Inflammatory macrophage treated with lipopolysaccharide for 4 hours (primary cell): ENCODE measurements at places on chromosomes 3 and 15.
A peak's percentile ranks its signal among the peaks of the same experiment; 100 is the strongest.

GRCh38 chr15:72110355-72110754 lies 7.6 kb downstream of the MYO9A start:
- no peak for DNase-seq

GRCh38 chr3:190269101-190269500 lies 53.1 kb downstream of the CLDN1 start:
- DNase-seq, result no peak

GRCh38 chr15:37079726-37080125 lies 20.6 kb downstream of the MEIS2 start:
- no peak for DNase-seq

DNA sequence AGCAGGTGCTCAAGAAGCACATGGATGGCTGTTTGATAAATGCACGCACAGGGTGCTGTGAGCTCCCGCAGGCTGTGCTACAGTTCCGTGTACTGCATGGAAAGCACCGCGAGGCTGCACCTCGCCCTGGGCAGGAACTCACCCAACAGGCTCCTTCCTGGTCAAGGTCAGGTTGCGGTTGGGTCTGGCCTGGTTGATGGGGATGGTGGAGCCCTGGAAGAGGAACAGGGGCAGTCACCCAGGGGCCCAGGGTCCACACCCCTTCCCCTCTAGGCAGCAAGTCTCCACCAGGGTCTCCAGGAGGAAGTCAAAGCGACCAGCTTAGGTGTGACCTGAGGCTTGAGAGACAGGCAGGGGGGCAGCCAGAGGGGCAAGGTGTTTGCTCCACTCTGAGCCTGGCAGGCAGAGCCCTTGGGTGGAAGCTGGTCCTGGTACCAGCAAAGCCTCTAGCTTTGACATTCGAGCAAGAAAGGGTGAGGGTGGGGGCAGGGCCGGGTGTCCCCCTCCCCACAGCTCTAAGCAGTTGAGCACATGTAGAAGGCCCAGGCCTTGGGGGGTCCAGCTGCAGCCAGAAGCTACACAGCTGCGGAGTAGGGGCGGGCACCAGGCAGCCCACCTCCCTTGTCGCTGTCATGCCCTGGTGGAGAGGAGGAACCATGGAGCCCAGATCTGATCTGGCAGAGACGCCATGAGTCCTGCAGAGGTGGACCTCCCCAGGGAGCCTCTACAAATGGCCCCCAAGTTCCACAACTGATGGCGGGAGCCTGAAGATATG lies 46.3 kb upstream of the SLC41A3 start:
- no peak for DNase-seq

- DNase-seq, result no peak
Measured at GRCh38 chr15:39896846-39897245, 23.2 kb downstream of the GPR176 start.

DNA sequence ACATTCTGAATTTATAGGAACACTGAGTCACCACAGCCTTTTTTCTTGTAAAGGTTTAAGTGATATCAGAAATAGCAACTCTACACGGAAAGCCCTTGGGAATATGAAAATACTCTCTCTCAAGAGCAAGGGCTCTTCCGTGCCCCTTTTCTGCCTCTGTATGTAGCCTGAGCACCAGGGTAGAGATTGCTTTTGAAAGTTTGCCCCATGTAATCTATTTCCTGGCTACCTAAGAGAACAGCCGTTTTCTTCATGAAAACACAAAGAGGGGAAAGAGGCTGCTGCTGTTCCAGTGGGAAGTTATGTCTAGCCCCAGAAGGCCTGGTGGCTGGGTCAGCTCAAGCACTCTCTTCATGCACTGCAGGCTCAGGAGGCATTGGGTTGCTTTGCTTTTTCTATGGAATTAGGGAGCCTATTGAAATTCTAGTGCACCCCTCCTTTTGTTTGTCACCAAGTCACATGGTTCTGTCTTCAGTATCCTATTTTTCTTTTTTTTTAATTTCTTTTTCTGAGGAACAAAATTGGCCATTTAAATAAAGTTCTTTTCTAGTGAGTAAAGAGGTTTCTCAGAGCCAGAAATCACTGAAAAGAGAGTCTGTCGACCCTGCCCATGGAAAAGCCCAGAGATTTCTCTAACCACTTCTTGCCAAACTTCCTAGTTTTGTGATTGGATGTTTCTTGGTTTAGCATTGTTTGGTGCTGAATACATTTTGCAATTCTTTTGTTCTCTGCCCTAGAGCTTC lies 39.5 kb downstream of the TIGIT start:
- DNase-seq, result no peak

DNA sequence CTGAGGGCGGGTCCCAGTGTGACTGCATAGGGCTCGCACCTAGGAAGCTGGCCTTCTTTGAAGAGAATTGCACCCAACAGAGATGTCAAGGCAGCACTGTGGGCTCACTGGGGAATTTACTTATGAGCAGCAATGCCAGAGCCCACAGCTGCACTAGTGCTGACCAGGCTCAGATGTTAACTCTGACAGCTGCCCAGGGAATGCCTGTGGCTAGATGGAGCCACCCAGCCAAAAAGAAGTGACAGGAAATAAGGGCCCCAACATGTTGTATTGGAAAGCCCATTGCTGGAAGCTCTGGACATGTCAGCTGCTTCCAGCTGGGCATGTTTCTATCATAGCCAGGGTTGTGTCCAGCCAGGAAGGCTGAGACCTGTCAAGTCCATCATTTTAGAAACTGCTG lies 90.9 kb upstream of the ZNF280D start:
- no peak for DNase-seq

DNA sequence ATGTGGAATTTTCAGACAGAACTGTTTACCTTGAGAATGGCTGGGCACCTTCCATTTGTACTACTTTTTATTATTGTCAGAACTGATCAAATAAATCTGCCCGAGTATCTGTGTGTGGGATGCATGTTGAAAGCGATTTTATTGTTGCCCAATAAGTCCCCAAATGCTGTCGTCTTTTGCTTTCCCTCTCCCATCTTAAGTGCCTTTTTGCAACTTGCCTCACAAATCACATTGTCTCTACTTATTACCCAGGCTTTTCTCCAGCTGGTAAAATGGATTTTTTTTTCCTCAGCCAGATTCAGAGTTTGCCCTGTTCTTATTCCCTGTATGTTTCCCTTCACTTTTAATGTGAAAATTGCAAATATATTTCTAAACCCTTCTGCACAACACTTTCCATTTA lies 163.1 kb downstream of the CNTN4 start:
- no peak for DNase-seq

DNA sequence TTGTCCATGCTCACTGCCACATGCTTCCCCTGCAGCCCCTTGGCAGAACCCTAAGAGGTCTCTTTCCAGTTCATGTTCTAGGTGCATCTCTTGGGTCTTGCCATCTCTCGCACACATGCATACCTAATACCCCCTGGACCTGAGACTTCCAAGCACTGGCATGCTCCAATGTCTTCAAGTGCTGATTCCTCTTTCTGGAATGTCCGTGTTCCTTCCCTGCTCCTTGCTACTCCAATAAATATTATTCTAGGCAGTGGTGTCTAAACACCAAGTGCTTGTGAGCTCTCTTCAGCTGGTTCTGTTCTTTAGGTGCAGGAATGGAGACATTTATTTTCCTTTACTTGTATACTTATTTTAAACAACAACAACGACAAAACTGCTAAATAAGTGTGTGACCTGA lies 370.1 kb downstream of the LPP start:
- no peak for DNase-seq

GRCh38 chr3:163946785-163947184 lies 1131.5 kb downstream of the SI start:
- no peak for DNase-seq

DNA sequence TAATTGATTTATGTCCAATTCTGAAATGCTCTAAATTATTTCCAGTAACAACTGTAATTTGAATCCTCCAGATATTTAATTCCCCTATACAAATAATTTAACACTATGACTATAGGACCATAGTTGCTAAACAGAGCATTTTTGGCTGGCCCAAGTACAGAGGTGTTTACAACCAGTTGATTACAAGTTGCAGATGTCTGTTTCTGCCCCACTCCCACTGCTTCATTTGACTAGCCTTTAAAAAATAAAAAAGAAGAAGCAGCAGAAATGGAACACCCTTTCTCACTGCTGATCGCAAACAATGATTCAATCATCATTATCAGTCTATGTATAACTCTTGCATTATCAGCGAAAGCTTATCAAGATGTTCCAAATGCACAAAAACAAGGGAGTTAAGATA lies 54.6 kb downstream of the SENP7 start:
- DNase-seq, result no peak

- DNase-seq, result no peak
Measured at GRCh38 chr3:177899275-177900067, 636.8 kb upstream of the KCNMB2 start.

- no peak for DNase-seq
Measured at GRCh38 chr3:139652561-139652960, 25.2 kb downstream of the NMNAT3 start.

GRCh38 chr3:71138410-71138809 lies 445.1 kb downstream of the FOXP1 start:
- no peak for DNase-seq

DNA sequence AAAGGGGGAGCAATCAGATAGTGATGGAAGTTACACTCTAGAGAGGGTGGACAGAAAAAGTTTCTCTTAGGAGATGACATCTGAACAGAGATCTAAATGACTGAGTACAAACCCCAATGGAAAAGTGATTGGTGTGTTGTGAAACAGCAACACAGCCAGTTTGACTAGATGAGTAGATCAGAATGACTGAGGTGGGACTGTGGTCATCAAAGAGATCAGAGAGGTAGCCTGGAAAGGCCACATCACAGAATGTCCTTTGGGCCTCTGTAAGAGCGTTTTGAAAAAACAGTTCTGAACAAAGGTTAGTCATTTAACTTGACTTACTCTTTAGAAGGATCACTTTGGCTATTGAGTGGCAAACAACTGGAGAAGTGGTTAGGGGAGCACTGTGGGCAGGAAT lies 10.6 kb downstream of the LRRC58 start:
- DNase-seq, result no peak

- DNase-seq, result no peak
Measured at GRCh38 chr15:66595332-66595731, 29.5 kb upstream of the LCTL start.

GRCh38 chr15:95897651-95898050 lies 432.8 kb upstream of the NR2F2 start:
- DNase-seq, result no peak

DNA sequence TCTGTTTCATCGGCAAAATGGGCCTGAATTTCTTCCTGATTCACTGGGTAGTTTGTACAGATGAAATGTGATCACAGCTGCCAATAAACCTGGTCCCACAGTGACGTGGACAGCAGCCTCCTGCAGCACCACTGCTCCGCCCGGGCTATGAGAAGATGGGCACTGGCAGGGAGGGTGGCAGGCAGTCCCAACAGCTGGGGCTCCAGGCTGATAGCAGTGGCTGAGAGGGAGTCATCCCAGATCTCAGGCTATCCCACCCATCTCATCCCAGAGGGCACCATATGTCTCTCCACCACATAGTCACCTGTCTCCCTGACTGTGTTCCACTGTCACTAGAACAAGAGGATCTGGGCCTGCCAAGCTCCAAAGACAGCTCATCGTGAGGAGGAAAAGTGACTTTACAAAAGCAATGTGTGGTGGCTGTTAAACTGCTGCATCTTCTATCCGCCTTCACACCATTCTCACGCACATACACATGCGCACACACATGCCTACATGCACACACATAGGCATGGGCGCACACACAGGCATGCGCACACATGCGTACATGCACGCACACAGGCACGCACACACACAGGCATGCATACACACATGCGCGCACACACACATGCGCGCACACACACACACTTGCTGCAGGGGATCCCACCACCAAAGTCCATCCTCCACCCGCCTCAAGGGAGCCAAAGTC lies 46.2 kb downstream of the RGMA start:
- no peak for DNase-seq

DNA sequence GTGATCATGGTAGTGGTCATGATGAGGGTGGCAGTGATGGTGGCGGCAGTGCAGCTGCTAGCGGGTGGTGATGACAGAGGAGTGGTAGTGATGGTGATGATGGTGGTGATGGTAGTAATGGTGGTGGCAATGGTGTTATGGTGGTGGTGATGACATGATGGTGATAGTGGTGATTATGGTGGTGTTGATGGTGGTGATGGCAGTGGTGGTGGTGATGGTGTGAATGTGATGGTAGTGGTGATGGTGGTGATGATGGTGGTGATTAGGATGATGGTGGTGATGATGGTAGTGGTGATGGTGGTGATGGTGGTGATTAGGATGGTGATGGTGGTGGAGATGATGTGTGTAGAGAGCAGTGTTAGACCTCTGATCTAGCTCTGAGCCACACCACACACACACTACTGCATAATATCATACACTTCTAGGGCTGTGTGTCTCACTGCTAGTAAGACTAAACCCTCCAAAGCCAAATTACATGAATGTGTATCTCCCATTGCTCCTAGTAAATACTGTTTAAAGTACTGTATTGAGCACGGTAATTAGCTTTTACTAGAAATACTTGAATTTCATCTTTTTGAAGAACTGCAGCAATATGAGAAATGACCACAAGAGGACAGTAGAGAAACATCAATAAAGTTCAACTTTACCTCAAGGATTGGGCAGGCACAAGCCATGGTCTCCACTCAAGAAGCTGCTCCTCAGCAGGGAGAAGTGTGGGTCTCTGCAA lies 28.8 kb downstream of the TMED3 start:
- DNase-seq, result peak; percentile 51

DNA sequence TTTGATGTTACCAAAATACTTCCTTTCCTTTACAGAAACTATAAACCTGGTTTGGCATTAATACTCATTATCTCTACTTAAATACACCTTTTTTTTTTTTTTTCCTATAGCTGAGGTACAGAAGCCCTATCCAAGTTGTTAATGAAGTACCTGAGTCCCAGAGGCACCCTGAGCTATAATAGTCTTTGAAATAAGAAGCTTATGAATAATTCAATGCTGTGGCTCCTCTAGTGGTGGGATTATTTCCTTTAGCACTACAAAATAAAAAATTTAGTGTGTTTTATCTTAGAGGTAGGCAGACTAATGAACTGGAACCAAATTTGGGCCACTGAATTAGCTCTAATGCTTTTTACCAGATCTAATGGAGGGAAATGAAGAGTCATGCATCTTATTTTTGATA lies 611.9 kb downstream of the EDEM1 start:
- DNase-seq, result no peak

- DNase-seq, result peak; percentile 45
Measured at GRCh38 chr15:39404767-39405181, 176.1 kb upstream of the THBS1 start.

GRCh38 chr3:194871143-194871863 lies 185.6 kb downstream of the FAM43A start:
- no peak for DNase-seq

GRCh38 chr15:89399238-89400115 lies 64.9 kb upstream of the POLG start:
- DNase-seq, result peak; percentile 45

GRCh38 chr3:129526121-129526900 lies 2.1 kb upstream of the RHO start:
- DNase-seq, result peak; percentile 94

GRCh38 chr3:142642956-142643355 lies 46.8 kb downstream of the PLS1 start:
- no peak for DNase-seq

GRCh38 chr3:152097120-152097519 lies 171.6 kb upstream of the MBNL1 start:
- no peak for DNase-seq

DNA sequence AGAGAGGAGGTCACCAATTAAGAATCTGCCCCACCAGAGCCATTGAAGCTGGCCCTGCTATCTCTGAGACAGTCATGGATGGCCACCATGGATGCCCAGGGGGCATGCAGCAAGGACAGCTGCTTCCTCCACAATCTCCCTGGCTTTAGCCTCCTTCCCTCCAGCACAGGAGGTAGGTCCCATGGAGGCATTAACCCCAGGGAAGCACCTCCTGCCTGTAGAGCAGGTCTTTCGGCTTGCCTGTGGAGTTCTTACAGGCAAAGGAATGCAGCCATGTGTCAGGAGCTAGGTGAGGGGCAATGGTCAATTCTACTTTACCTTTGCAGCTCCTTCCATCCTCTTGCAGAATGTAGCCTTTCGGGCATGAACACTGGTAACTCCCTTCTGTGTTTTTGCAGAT lies 93.8 kb downstream of the DUT start:
- no peak for DNase-seq
